ENCODE measurements at places on chromosomes 6 and 20. TPM values are rescaled to one million over a fixed set of nuclear protein-coding genes. Genes with fewer than 3 reads are reported as not detected.
A peak's percentile ranks its signal among the peaks of the same experiment; 100 is the strongest.

GRCh38 chr6:7106752-7107577, 796 bp upstream of the RREB1 start:
- DNase-seq = no peak

GRCh38 chr6:75246386-75246785, 2.8 kb upstream of the COX7A2 start:
- no peak for DNase-seq

- no peak for DNase-seq
Observed at GRCh38 chr20:33506576-33506975, 16.7 kb downstream of the CBFA2T2 start.

The CAP2 gene
- 2.7 TPM for total RNA-seq

GRCh38 chr6:164085091-164086075, 670.9 kb downstream of the QKI start:
- DNase-seq = no peak

DNA sequence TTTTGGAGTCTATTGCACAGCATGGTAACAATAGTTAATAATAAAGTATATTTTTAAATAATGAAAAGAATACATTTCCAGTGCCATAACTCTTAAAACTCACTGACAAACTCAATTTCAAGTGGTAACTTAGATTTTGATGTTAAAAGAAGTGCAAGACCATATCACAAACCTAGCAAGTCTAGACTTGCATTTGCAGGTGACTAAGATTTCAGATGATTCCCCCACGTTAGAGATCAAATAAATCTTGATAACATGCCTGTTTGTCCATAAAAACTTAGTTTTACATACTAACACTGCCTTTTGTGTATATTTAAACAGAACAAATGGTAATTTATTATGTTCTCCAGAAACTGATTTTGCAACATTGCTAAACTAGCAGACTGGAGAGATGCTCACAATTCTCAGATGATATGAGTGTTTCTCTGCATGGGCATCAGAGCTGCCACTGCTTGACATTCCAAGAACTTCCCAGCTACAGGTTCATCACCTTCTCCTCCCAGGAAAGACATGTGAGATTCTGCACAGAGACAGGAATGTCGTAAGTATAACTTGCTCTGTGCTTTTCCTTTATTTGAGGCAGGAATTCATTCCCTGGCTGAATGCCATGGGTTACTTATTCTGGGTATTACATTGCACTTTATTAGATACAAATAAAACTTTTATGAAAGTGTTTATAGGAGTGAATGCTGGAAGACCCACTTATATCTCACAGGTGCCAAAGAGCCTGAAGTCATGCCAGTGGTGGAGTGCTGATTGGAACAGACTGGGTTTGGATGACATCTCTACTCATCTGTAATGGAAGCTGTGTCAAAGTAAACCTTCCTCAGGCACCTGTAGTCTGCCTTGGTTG, 160.2 kb upstream of the FOXA2 start:
- DNase-seq = no peak

DNA sequence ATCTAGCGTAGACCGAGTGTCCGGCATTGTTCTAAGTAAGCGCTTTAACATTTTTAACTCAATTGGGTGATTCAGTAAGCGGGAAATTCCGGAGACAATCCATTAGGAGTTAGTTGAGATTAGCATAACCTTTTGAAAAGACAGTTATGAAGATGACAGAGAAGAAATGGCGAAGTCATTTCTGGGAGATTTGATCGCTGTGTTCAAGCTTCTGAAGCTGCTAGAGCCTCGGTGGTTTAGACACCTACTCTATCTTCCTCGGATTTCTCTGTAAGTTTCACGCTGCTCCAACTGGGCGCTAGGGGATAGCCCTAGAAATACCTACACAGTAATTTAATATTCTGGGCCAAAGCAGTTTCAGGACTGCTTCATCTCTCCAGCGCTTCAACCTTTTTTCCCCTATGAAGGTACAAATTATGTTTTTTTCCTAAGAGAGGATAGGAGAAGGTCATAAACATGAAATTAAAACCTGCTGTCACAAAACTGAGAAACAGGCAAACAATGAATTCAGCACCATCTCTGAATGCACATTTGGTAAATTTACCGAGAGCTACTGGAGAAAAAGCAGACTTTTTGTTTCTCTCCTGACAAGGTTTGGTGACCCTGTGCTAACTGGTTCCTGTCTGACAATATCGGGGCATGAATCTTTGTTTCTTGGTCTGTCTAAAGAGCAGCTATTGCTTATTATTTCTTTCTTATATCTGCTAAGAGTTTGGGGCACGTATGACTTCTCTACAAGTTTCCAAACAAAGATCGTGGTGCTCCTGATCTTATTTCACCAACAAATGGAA, 22.4 kb downstream of the ZNF311 start:
- DNase-seq = peak; percentile 70

The FAM162B gene
- 1.5 TPM for total RNA-seq

- DNase-seq = no peak
Observed at GRCh38 chr6:10098756-10099528, 315.9 kb downstream of the TFAP2A start.

DNA sequence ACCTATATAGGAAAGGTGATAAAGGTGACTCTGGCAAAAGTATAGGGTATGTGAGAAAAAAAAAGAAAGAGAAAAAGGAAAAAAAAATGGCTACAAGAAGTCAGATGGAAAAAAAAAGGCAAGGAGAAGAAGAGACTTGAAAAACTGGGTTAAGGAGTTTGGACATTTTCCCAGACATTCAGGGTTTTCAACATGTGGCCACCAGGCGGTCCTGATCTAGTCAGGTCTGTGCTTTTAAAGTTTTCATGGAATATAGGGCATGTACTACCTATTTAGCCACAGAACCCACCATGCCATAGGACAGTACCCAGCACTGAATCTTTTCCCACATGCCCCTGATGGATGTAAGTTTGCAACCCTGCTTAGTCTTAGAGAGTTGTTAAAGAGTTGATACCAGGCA, 433.7 kb downstream of the MAFB start:
- DNase-seq = no peak

The GRM1 gene
- total RNA-seq = 0.05 TPM

The GRIK2 gene
- total RNA-seq = 0.39 TPM

GRCh38 chr20:24100370-24101011, 111.9 kb upstream of the GGTLC1 start:
- DNase-seq = peak; percentile 50

DNA sequence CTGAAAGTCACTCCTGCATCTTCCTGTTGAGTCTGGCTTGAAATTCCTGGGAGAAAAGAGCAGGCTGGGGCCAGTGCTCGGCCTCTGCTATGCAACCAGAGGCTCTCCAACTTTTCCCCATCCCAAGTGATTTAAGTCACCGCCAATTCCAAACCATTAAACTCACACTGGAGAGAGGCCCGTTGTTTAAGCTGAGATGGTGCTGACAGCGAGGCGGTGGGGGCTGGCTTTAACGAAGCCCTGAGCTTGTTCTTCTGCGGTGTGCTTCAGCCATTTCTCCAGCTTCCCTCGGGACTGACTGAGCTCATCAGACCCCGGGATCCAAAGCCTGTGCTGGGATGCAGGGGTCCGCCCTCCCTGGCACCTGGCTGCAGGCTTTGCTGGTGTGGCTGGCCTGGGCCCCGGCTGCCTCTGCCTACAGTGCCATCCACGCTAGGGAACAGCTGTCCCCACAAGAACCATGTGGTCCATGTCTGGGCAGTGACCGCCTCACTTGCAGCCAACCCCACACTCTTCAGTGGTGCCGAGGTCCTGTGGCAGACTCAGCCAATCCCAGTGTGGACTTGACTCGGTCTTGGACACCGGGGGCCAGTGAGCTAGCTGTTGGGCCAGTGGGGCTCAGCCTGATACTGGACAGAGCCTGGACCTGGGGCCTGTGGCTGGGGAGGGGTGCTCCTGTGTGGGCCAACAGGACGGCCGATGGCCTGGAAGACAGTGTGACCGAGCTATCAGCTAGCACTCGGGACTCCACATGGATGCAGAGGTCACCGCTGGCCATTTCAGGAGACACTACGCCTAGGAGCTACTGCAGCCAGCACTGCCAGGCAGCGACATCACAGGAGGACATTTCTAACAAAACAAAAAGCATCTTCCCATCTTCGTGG, 21.2 kb downstream of the RAMACL start:
- DNase-seq = no peak

- DNase-seq = no peak
Observed at GRCh38 chr6:11366934-11367637, 134.6 kb upstream of the NEDD9 start.

The PSORS1C2 gene
- total RNA-seq = not detected

The GJE1 gene
- total RNA-seq = not detected

DNA sequence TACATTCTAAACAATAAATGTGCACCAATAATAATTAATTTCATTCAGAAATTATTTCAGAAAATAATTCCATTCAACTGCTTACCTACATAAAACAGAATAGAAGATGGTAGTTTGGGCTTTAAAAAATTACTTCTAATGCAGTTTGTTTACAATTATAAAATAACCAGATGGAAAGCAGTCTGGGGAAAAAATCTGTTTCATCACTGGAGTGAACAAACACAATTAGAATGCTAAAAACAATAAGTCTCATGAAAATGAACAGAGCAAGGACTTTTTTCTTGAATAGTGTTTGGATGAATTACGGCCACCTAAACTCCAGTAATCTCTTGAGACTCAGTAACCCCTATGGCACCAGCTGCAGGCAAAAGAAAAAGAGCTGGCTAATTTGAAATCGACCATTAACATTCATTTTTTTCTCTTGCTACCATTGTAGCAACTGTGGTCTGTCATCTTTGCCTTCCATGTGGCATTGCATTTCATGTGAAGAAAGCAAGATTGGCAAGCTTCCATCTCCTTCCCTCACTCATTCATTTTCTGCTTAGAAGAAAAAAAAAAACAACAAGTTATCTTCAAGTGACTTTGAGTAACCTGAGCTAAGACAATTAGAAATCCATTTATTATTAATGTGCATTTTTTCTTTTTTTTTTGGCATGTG, 88.4 kb upstream of the CEP85L start:
- DNase-seq = no peak

DNA sequence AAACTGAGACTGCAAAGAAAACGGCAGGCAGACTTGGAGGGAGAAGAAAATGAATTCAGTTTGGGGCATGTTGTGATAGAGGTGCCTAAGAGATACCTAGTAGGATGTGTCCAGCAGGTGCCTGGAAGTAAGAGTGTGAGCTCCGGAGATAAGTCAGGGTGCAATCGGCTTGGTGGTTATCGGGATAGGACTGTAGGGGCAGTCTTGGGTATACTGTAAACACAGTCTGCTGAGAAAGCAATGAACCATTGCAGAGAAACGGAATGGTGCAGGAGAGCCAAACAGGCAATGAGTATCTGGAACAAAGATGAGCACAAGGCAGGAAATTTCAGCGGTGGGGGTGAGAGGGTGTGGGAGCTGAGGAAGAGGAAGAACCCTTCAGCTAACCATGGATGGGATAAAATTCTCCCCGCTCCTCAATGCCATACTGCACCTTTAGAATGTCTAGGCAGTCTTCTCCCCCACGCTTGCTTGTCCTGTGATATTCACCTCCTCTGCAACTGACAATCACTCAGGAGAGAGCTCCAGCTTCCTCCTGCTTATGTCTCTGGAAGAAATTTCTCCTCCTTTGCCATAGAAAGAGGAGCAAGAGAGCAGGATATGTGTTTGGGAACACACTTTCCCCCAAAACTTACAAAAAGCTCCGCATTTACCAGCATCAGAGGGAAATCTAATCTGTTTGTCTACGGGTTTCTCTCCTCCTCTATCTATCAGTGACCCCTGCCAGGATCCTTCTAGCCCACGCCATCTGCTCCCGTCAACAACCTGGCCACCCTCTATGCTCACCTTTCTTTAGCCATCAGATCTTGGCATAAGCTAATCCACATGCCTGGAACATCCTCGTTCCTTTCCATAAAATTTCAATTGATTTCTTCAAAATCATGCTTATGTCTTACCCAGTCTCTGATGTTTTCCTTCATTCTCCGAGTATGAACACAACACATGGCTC, 381.7 kb upstream of the JARID2 start:
- no peak for DNase-seq

The KCNK15 gene
- not detected for total RNA-seq

DNA sequence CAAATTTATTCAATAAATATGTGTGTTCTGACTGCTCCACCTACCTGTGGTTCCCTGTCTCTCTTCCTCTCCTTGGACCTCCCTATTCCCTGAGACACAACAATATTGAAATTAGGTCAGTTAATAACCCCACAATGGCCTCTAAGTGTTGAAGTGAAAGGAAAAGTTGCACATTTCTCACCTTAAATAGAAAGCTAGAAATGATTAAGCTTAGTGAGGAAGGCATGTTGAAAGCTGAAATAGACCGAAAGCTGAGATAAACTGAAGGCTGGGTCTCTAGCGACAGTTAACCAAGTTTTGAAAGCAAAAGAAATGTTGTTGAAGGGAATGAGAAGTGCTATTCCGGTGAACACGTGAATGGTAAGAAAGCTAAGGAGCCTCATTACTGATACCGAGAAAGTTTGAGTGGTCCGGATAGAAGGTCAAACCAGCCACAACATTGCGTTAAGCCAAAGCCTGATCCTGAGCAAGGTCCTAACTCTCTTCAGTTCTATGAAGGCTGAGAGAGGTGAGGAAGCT, 34.1 kb downstream of the UST start:
- DNase-seq = no peak

The SLC22A1 gene
- not detected for total RNA-seq

The WASF1 gene
- 25.6 TPM for total RNA-seq

The LY6G6C gene
- total RNA-seq = not detected

GRCh38 chr6:127114214-127114760, 4.2 kb upstream of the RSPO3 start:
- DNase-seq = no peak

The SLC25A27 gene
- 2.6 TPM for total RNA-seq

GRCh38 chr6:131410785-131411184, 162.2 kb upstream of the ARG1 start:
- no peak for DNase-seq

- DNase-seq = no peak
Observed at GRCh38 chr20:60636417-60636816, 615.6 kb upstream of the CDH4 start.

GRCh38 chr6:10463491-10464481, 48.9 kb upstream of the TFAP2A start:
- DNase-seq = no peak

GRCh38 chr6:108945681-108946159, 97.5 kb downstream of the ARMC2 start:
- DNase-seq = no peak

- DNase-seq = no peak
Observed at GRCh38 chr6:30163918-30164654, 740 bp downstream of the TRIM15 start.

GRCh38 chr20:52425253-52425652, 233.7 kb upstream of the ZFP64 start:
- no peak for DNase-seq

All from glomerular endothelial cell (primary cell).